ENCODE measurements at places on chromosomes 1 and 21.

DNA sequence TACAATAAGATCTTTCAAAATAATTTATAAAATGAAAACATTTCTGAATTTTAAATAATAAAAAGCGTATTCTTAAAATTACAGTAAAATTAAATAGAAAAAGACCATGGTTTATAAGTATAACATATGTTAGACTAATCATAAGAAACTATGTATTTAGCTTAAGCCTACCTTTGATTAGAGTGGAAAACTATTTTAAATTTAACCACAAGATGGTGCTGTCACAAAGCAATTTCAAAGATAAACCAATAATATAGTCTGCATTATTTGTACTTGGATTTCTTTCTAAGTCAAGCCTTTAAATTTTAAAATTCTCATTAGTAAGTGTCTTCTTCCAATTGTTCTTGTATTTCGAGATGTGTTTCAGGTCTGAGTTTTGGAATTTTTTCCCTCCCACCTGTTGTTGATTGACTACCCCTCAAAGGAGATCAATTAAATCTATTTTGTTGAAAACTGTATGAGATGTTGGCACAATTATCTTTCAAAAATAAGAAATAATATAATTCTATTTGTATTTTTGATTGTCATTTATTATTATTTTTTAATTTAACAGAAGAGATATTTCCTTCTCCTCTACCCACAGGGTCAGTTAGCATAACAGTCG lies 459.8 kb downstream of the KCNT2 start:
- DNase-seq = no peak

DNA sequence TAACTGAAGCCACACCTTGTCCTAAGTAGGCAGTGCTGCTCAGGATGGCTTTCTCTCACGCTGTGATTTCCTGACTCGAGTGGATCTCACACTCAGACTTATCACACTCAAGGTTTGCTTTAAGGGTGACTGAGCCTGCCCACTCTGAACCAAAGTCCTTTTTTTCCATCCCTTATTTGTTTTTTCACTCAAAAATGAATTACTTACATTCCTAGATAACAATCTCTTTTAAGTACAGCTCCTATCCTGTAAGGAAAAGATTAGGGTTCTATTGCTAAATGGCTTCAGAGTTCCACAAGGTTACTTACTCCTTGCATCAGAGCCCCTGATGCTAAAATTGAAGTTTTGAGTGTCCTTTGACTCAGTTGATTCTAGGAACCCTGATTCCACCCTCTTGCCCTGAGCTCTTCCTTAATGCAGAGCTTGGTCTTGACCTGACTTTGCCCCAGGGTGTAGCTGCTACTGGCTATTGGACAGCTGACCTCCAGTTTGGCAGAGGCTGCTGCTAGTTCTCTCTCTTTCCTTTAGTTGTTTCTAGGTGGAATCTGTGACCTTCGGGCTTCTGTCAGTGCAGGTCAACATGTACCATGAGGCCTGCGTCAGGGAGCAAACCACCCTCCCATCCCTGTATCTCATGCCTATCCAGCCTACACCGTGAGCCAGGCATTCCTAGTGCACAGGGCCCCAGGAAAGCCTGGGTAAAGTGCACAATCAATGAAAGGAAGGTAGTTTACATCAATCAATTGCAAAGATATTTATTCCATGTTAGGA lies 80.1 kb upstream of the CD55 start:
- DNase-seq = no peak

GRCh38 chr1:150109586-150109985 lies 40.1 kb upstream of the PLEKHO1 start:
- no peak for DNase-seq

- no peak for DNase-seq
Measured at GRCh38 chr1:197912739-197913494, 4.3 kb upstream of the LHX9 start.

- DNase-seq = no peak
Measured at GRCh38 chr21:20272791-20273362, 725.3 kb upstream of the NCAM2 start.

DNA sequence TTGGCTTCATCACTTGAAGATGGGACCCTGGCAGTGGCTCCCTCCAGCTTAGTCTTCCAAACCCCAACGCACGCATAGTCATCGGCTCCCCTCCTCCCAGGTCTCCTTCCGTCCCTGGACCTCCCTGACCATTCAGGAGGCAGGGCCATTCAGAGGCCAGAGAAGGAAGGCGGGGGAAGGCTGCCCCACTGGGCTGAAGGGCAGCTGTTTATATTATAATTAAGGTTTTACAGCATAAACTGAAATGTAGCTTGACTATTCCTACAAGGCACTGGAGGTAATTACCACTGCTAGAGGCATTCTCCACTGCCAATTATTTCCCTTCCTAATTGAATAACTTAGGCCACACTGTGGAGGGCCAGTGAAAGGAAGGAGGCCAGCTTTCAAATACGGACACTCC lies 170.6 kb upstream of the PROX1 start:
- no peak for DNase-seq

GRCh38 chr1:187091666-187092065 lies 262.9 kb downstream of the PLA2G4A start:
- DNase-seq = no peak

- DNase-seq = no peak
Measured at GRCh38 chr21:38859852-38860251, 54.1 kb downstream of the ETS2 start.

DNA sequence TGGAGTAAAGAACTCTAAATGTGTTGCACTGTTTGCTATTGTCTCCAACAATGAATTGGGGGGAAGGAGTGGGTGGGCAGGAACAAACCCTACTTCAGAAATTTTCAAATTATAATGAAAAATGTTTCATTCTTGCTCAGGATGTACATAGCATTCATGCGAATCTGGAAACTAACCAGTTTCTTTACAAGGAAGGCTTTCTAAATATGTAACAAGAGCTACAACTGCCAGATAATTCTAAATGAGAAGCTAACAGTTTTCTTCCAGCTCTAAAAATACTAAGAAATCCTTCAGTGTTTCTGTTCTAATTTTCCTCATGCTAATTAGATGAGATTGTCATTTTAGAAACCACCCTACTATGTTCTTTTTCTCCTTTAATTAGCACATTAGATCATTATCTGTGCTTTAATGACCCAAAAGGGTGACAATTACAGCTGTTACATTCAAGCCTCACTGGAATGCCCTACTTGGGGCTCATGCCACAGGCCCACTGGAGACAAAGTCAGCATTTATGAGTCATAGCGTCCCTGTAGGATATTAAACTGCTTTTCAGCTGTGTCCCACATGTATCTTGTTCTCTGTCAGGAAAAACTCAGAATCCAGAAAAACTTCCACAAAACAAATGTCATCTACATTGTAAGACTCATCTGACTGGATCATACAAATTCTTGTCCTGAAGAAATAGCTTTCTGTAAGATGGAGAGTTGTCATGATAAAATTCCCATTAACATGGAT lies 804.6 kb upstream of the CXADR start:
- peak; percentile 20 for DNase-seq

DNA sequence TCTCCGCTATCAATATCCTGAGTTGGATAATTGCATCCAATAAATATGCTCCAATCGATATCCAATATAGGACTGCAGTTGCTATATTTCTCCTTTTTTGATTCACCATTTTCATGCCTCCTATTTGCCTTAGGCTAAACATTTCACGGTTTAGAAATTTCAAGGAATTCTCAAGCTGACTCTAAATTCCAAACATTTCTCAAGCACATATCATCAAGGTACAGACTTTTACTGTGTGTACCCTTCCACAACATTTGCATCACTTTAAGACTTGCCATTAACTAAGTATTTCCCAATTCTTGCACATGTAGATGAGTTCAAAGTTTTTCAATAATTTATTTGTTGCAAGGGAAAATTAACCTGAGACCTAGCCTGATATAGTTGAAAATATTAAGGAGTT lies 795.2 kb upstream of the TMPRSS15 start:
- DNase-seq = no peak

DNA sequence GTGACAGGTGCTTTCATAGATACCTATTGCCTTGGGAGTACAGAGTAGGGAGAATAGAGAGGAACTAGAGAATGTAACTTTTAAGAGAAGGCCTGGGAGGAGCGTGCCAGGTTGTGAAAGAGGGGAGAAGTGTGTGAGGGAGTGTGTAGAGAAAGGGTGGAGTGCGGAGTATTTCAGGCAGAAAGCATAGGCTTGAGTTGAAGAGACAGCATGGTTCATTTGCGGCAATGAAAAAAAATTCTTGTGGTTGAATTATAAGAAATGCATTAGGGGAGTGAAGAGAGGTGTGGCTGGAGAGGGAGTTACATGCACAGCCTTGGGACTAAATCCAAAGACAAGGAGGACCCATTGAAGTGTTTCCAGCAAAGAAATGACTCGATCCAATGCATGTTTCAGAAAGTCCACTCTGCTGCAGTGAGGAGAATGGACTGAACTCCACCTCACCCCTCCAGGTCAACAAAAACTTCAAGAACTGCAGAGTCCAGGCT lies 81.7 kb upstream of the ADAM30 start:
- no peak for DNase-seq

DNA sequence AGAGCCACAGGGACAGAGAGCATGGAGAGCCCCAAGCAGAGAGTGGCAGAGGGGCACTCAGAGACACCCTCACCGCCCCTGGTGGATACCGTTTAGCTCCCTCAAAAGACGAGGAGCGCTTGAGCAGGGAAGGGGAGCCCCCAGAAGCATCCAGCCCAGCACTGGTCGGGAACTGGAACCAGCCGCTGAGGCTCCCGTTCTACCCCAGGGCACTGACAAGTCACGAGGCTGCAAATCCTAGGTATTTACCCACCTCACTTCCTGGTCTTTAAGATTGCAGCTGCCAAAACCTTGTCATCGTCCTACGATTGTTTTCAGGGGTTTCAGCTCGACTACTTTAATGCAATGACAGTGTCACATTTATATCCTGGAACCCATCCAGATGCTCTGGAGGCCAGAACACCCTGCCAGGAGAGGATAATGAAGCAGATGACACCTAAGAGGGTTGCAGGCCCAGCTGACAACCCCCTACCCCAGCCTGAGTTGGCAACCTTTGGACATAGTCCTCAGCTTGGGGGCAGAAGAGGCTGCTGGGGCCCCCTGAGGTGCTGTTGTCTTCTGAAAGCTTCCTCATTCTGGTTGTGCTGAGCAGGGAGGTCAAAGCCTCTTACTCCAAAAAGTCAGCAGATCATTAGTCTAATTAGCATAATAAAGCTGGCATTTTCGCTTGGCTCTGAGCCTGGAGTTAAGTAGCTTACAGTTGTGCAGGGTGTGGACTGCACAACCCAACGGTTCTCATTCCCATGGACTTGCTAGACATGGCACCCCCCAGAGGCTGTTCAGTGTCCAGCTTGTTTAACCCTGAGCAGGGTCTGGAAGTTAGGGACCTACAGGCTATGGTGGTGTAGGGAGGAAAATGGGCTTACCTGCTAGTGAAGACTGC lies 20.6 kb upstream of the BACE2 start:
- no peak for DNase-seq

DNA sequence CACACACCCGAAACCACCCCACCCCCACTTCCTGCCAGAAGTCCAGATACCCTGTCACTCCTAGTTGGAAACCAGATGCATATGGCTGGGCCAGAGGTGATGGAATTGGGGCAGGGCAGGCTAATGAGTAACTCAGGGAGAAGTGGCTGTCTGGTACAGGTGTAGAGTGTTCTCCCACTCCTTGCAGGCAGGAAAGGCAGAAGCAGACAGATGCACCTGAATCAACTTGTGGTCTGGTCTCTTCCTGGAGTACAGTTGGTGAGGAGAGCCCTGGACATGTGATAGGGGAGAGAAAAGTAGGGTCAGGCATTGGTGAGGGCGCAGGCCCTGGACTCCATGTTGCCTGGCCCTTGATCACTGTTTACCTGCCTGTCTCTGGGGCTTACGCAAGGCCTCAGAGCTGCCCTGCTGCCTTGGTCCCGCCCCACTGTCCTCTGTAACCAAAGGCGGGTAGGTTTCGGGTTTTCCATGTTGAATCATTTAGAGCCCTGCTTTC lies 2.5 kb downstream of the CGN start:
- no peak for DNase-seq

GRCh38 chr1:185816460-185816859 lies 82.3 kb downstream of the HMCN1 start:
- no peak for DNase-seq

GRCh38 chr1:44807364-44808062 lies 362 bp upstream of the DYNLT4 start:
- DNase-seq = peak; percentile 99

GRCh38 chr1:217889401-217889800 lies 258.3 kb downstream of the SPATA17 start:
- DNase-seq = no peak

DNA sequence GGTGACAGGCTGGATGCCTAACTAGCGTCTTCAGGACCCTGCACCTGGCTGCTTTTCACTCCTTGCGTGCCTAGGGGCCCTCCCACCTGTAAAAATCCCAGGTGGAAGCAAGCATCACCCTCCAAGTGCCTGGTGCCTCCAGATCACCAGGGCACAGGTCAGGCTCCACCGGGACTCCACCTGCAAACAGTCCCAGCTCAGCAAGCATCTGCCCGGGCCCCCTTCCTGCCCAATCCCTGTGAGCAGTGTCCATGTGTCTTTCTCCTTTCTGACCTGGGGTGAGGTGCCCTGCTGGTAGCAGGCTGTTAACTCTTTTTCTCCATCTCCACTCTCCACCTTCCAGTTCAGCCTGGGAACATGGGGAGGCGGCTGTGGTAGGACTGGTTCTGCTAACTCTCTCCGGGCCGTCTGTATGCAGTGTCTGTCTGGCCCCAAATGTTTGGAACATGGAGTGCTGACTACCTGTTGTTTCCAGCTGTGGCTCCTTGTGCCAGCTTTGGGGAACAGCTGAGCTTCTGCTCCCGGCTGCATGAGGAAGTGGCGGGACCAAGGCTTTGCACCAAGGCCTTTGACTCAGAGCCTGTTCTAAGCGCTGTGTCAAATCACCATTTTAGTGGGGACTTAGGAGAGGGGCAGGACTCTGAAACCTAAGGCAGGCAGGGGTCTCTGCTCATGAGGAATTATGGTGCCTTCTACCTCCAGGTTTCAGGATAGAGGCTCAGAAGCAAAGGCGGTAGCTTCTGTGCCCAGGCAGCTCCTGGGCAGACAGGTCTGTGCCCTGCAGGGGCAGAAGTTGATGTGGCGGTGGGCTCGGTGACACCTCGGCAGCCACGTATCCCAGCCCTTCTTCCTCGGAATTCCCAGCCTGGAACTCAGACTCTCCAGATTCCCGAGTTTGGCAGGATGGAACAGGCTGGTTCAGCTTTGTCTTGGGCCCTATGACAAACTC lies 5.5 kb downstream of the GPR137B start:
- no peak for DNase-seq

GRCh38 chr1:196481616-196482015 lies 126.6 kb downstream of the KCNT2 start:
- no peak for DNase-seq

DNA sequence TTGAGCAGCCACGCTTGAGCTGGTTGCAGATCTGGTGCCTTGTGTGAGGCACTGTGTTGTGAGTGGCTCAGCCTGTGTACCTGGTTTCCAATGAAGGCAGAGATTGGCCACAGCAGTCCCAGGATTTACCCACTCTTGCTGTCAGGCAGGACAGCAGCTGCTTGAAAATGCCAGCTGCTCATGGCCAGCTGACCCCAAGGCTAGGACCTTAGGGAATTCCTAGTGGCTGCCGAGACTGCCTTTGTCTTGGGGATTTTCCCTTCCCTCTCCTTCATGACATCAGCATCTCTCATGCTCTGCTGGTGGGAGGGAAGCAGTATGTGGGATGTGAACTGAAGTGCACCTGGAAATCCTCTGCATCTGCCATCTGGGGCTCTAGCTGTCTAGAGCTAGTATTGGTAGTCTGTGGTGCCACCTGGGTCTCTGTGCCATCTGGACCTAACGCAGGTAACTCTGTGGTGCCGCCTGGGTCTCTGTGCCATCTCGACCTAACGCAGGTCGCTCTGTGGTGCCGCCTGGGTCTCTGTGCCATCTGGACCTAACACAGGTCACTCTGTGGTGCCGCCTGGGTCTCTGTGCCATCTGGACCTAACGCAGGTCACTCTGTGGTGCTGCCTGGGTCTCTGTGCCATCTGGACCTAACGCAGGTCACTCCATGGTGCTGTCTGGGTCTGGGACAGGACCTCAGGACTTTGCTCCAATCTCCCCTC lies 3.8 kb upstream of the LRRC47 start:
- DNase-seq = no peak

All from GM04503 (cell line).